ENCODE measurements at places on chromosomes 7 and 10.

DNA sequence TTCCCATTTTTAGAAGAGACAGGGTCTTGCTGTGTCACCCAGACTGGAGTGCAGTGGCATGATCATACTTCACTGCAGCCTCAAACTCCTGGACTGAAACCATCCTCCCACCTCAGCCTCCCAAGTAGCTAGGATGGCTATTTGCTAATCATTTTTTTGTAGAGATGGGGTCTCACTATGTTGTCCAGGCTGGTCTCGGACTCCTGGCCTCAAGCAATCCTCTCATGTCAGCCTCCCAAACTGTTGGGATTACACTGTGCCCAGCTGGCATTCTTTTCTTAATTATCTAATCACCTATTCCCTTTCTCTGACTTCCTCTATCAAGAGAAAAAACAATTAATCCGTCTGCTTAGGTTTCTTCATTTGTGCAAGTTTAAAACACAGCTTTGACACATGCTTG is 172.5 kb upstream of the TRIM24 start:
- no peak for DNase-seq

DNA sequence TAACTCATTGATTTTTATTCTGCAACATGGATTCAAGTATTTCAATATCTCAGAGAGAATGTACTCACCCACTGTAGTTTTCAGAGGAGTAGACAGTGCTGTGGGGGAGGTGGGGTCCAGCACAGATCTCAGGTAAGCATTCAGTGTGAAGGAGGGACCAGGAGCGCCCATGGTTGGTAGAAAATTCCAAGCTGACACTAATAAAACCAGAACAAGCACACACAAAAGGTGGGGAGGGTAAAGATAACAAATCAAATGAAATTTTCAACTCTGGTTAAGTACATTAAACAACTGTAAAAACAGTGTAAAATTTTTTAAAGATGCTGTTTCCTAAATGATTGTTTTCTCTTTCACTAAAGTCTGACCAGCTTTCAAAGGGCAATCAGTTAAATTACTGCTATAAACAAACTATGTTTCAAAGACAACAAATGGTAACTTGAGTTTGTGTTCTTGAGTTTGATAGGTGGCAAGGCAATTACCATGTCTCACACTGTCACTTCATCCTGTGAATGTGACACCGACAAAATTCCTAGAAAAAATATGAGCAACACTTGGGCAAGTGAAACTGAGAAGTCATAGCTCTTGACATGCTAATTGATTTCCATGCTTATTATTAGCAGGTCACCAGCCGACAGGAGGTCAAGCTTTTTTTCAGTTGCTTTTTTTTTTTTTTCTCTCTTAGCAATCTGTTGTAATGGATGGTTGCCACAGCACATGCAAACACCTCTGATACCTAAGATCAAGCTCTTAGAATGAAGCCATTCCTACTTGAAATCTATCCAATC is 205.8 kb upstream of the SLC26A5 start:
- no peak for DNase-seq

GRCh38 chr10:19317952-19318351 is 269.4 kb downstream of the MALRD1 start:
- DNase-seq = no peak

- DNase-seq = no peak
Measured at GRCh38 chr10:86182150-86182549, 184.4 kb downstream of the GRID1 start.

- DNase-seq = no peak
Measured at GRCh38 chr7:110007320-110008063, 1083.4 kb upstream of the LRRN3 start.

DNA sequence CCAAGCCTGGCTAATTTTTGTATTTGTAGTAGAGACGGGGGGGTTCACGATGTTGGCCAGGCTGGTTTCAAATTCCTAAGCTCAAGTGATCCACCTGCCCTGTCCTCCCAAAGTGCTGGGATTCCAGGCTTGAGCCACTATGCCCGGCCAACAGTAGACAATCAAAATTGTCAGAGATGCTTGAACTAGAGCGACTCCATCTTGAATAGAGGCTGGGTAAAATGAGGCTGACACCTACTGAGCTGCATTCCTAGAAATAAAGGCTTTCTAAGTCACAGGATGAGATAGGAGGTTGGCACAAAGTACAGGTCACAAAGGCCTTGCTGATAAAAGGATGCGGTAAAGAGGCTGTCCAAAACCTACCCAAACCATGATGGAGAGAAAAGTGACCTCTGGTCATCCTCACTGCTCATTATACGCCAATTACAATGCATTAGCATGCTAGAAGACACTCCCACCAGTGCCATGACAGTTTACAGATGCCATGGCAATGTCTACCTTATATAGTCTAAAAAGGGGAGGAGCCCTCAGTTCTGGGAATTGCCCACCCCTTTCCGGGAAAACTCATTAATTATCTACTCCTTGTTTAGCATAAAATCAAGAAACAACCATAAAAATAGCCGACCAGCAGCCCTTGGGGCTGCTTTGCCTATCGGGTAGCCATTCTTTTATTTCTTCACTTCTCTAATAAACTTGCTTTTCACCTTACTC is 134.5 kb downstream of the BAMBI start:
- no peak for DNase-seq

GRCh38 chr7:91233212-91233611 is 31.0 kb upstream of the FZD1 start:
- no peak for DNase-seq

- DNase-seq = no peak
Measured at GRCh38 chr7:103391976-103392375, 44.5 kb downstream of the PSMC2 start.

- DNase-seq = no peak
Measured at GRCh38 chr7:108442039-108442568, 14.1 kb downstream of the NRCAM start.

DNA sequence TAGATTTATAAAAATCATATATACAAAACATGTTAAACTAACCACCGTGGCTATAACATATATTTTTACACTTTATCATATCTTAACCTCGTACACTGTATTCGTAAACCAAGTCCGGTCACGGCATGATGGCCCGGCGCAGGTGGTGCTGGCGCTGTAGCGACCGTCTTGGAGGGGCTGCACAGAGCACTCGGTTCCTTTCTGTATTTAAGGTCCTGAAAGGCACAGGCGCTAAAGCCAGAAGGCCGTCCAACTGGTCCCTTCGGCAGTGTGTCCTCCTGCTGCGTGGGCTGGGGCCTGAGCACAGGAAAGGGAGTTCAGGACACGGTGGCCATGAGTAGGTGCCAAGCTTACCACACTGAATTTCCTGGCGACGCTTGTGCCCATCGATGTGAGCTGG is 33.8 kb downstream of the AMZ1 start:
- DNase-seq = no peak

DNA sequence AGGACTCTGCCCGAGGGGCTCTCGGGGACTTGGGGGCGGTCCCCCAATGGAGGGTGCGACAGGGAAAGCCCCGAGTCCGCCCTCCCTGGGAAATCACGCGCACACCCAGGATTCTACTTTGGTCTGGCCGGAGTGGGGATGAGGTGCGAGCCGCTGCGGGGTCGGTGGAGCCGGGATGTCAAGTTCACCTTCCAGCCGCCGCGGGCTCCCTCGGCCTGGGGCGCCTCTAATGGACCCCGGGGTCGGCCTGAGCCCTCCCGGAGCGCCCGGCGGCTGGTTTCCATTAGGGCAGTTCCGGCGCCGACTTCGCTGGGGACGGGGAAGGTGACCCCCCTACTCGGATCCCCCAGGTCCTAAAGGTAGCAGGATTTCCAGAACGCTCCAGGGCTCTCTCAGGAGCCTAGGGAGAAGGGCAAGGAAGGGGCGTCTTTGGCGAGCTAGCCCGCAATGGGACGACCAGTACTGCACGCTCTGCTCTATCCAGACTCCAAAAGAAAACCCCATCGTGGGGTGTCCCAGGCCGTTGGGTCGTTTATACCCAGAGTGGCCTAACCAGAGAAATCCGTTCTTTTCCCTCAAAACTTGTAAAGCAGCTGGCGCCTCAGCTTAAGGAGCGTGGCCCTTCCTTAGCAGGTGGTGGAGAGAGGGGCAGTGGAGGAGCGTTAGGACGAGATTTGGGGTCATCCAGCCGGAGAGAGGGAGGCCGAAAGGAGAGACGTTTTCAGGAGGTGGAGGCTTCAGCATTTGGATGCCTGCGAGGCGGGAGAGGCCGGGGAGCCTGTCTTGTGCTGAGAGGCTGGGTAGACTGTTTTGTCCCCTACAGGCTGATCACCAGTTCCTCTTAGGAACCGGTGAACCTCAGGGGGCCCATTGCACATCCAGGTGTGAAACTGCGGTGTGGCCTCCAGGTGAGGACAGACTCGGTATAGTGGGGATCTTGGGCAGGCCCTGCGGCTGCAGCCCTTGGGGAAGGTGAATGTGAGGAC is 860 bp upstream of the WDR86 start:
- peak; percentile 82 for DNase-seq

DNA sequence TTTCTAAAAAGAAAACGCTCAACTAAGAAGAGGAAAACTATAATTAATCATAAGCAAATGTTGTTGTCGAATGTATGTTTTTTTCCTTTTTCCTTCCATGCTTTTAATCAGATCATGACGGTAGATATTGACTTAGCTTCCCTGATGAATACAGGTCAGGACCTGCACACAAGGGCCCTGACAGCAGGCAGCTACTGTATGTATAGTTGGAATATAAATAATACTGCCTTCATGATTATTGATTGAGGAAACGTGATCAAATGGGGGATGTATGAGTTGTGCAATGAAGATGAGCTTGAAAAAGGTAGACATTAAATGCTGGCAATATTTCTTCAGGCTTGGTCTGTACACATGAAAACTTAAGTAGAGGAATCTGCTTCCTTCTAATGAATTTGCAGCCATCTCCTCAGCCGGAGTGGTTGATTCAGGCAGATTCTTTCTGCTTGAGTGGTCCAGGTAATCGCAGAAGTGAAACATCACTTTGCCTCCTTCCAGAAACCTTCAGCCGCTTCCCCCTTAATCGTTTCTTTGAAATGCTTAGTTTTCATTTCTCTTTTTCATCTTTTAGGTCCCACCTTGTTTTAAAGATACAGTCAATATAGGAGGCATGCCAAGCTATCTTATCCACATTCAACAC is 656.5 kb downstream of the SDK1 start:
- no peak for DNase-seq

- no peak for DNase-seq
Measured at GRCh38 chr10:107847620-107848019, 683.1 kb upstream of the SORCS1 start.

GRCh38 chr7:127954357-127954748 is 76.9 kb downstream of the LRRC4 start:
- DNase-seq = no peak

DNA sequence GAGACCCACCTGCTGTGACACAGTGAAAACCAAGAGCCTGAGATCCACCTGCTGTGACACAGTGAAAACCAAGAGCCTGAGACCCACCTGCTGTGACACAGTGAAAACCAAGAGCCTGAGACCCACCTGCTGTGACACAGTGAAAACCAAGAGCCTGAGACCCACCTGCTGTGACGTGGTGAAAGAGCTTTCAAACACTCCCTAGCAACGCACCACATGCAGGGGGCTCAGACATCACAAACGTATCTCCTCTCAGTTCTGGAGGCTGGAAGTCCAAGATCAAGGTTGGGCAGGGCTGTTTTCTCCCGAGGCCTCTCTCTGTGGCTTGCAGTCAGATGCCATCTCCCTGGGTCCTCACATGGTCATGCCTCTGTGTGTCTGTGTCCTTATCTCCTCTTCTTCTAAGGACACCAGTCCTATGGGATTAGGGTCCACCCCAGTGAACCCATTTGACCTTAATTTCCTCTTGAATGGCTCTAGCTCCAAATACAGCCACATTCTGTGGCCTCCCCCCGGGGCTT is 43.8 kb downstream of the INSIG1 start:
- no peak for DNase-seq

- no peak for DNase-seq
Measured at GRCh38 chr7:140621401-140622021, 19.1 kb downstream of the DENND2A start.

GRCh38 chr7:129308047-129308446 is 83.2 kb downstream of the AHCYL2 start:
- DNase-seq = no peak

DNA sequence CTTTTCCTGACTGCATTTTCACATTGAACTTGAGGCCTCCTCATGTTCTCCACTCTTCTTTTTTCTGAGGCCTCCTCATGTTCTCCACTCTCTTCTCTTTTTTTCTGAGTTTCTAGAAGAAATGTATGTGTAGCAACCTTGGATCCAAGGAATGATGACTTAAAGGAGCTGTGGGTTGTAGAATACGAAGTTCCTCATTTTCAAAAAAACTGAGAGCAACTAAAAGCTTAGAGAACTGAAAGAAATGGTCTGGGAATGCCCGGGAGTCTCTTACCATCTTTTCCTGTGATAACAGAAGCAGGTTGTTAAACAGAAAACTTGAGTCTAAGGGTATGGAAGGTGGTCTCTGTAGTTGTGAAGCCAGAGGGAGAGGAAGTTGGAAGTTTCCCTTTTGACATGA is 32.8 kb downstream of the MRPS33 start:
- no peak for DNase-seq

GRCh38 chr7:134962270-134962780 is 24.0 kb upstream of the AGBL3 start:
- no peak for DNase-seq

DNA sequence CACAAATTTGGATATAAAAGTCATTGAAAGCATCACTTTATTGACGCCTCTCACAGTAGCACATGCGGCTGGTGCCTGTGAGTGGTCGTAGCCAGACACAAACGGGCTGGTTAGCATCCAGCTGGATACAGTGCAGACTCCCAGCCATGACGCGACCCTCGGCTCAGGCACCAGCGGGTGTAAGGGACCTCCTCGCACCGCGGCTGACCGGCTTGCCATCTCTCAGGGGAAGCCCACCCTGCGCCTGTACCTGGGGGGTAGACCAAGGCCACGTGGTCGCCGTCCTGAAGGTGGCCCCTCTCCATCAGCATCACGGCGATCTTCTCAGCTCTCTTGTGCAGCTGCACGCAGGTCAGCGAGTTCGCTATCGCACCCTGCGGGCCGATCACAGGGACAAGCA is 213.8 kb downstream of the ZMYND11 start:
- DNase-seq = no peak

GRCh38 chr10:70321897-70322890 is 38.4 kb upstream of the NPFFR1 start:
- no peak for DNase-seq

- DNase-seq = no peak
Measured at GRCh38 chr7:146700015-146700560, 583.5 kb downstream of the CNTNAP2 start.

DNA sequence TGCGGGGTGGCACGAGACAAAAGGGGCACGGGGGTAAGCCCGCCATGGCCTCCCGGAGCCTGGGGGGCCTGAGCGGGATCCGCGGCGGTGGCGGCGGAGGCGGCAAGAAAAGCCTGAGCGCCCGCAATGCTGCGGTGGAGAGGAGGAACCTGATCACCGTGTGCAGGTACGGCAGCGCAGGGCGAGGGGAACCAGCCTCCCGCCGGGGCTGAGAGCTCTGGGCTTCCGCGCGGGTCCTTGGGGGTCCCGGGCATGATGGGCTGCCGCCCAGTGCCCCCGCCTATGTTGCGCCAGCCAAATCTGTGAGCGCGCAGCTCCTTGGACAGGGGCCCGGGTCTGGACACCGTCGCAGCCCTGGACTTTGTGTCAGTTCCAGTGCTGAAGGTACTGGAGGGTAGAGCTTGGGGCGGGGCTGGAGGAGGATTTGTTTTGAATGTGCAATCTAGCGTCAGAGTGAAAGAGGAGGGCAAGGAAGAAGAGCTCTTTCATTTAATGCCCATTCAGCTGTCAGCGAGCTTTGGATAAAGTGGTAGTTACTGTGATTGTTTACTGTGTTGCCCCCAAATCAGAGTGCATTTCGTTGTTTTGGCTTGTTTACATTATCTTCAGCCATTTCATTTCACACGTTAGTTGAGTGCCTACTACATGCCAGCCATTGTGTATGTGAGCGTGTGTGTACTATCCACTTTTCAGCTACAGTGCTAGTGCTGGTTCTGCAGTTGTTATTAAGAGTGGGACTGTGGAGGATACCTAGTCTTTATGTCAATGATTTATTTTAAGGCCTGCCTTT is 777 bp downstream of the RUNDC3B start:
- DNase-seq = peak; percentile 40
